Immature natural killer cell (primary cell): ENCODE measurements at places on chromosomes 5 and 9. TPM values are rescaled to one million over a fixed set of nuclear protein-coding genes. Genes with fewer than 3 reads are reported as not detected.

GRCh38 chr9:4691795-4692194, 12.4 kb downstream of the CDC37L1 start:
- H3K4me3 ChIP-seq, result no peak overlapping the region
- DNase-seq, result no peak
- H3K36me3 ChIP-seq, result no peaks in the 10 kb centered on the region

SLC26A2 gene
- 2.4 TPM for polyA plus RNA-seq

DNA sequence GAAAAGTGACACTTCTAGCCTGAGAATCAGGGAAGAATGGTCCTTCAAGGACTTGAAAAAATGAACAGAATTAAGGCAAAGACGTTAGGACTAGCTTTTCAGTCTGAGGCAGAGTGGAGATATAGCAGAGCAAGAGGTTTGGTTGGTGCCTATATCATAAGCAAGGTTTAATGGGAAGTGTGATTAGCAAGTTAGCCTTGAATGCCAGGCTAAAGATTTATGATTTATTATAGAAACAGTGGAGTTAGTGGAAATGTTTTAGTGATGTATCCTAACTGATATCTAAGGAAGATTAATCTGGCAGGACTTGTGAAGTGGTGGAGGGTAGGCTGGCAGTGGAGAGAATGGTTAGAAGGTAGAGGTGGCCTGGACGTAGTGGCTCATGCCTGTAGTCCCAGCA, 7.0 kb downstream of the F2RL2 start:
- peaks cover 38% of the 10 kb centered on the region for H3K4me1 ChIP-seq
- H3K27ac ChIP-seq, result no peak overlapping the region
- DNase-seq, result no peak
- peaks cover 25% of the 10 kb centered on the region for H3K36me3 ChIP-seq
- no peak overlapping the region for H3K4me3 ChIP-seq
- H3K27me3 ChIP-seq, result peaks cover 8% of the 10 kb centered on the region

ASS1 gene
- polyA plus RNA-seq, result not detected
